Sigmoid colon (tissue), 7 donors: ENCODE measurements at places on chromosomes 2 and 18.

DNA sequence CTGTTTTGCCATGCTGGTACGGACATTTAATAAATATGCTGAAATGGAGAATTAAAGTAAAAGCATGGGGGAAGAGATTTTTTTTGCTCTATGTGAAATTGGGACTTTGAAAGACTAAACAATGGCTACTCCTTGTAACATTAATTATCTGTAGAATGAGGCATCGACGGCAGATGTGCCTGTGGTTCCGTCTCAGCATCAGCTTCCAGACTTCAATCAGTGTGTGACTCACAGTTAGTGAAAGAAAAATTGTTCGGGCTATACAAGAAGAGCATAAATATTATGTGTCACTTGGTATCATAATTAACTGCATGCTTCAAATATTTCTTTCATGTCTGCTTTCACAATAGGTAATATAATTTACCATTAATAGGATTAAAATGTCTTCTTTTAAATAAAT, 117.0 kb upstream of the SMIM21 start:
- H3K4me1 ChIP-seq = peaks cover 9% of the 10 kb centered on the region
- H3K36me3 ChIP-seq = no peaks in the 10 kb centered on the region
- DNase-seq = no peak
- H3K4me3 ChIP-seq = no peak overlapping the region

- H3K36me3 ChIP-seq = peaks cover 15% of the 10 kb centered on the region
- no peak overlapping the region for H3K4me3 ChIP-seq
- H3K27me3 ChIP-seq = no peaks in the 10 kb centered on the region
- H3K4me1 ChIP-seq = no peaks in the 10 kb centered on the region
- no peak overlapping the region for H3K27ac ChIP-seq
Observed at GRCh38 chr2:127721978-127722355, 20.7 kb downstream of the SFT2D3 start.

- DNase-seq = no peak
- peaks cover 17% of the 10 kb centered on the region for H3K4me1 ChIP-seq
- no peaks in the 10 kb centered on the region for H3K36me3 ChIP-seq
- no peak overlapping the region for H3K27ac ChIP-seq
- H3K4me3 ChIP-seq = no peak overlapping the region
- H3K27me3 ChIP-seq = no peaks in the 10 kb centered on the region
Observed at GRCh38 chr2:217004656-217005055, 144.8 kb upstream of the TNP1 start.

DNA sequence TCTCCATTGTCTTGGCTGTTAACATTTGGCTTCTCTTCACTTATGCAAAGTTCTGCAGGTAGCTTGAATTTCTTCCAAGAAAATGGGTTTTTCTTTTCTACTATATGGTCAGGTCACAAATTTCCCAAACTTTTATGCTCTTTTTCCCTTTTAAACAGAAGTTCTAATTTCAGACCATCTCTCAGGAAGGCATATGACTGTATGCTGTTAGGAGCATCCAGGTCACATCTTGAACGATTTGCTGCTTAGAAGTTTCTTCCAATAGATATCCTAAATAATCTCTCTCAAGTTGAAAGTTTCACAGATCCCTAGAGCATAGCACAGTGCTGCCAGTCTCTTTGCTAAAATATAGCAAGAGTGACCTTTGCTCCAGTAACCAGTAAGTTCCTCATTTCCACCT, 932.5 kb downstream of the DPP10 start:
- no peak for DNase-seq
- no peak overlapping the region for H3K4me3 ChIP-seq
- H3K36me3 ChIP-seq = no peaks in the 10 kb centered on the region
- no peak overlapping the region for H3K27ac ChIP-seq

DNA sequence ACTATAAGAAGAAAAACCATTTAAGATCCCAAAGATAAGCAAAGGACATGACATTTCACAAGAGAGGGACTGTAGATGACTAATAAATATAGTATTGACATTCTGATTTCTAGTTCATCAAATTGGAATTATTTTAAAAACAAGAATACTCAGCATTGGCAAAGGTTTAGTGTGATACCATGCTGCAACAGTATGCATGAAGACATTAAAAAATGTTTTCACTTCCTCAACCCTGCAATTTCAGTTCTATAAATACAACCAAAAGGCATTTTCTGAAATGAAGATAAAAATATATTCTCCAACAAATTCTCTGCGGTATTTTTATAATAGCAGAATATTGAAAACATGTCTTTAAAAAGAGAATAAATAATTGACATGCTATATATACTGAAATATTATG, 2.1 kb downstream of the C2orf81 start:
- DNase-seq = no peak
- no peaks in the 10 kb centered on the region for H3K36me3 ChIP-seq
- H3K4me3 ChIP-seq = no peak overlapping the region

DNA sequence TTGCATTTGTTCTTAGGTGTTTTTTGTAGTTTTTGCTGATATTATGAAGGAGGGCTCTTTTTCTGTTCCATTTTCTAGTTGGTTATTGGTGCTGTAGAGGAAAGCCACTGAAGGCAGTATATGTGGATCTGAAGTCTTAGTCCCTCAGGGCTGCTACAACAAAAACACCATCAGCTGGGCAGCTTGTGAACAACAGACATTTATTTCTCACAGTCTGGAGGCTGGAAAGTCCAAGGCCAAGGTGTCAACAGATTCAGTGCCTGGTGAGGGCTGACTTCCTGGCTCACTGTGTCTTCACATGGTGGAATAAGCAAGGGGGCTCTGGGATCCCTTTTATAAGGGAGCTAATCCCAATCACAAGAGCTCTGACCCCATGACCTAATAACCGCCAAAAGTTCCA, 31.4 kb upstream of the HDAC4 start:
- DNase-seq = no peak
- no peaks in the 10 kb centered on the region for H3K4me1 ChIP-seq
- no peaks in the 10 kb centered on the region for H3K27me3 ChIP-seq
- H3K36me3 ChIP-seq = no peaks in the 10 kb centered on the region
- H3K4me3 ChIP-seq = no peak overlapping the region
